GM23248 (cell line): ENCODE measurements at places on chromosomes 11 and 22.

DNA sequence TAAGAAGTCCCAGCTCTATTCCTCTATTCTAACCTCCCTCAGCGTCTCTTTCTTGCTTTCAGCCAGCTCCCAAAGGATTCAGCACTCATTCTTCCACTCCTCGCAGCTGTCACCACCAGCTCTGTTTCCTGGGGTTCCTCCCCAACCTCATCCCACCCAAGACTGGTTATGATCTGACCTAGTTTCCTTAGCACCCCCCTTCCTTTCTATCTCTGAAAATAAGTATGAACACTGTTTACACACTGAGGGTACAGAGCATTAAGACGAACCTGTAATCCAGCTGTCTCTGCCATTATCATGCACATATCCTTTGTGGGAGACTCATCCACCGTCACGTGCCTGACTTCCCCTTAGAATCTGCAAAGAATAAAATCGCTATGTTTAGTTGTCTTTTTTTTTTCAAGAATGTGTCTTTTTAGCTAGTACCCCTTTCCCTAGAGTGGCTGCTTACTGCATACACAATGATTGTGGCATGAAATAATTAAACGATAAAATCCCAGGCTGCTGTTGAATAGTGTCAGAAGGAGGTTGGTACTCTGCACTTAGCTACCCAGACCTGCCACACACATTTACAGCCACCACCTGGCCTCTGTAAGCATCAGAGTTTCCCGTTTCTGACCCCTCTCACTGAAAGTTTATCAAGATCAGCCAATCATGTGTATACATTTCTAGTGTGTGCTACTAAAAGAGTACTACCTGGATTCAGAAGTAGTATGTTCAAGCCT, 26.9 kb upstream of the CSTF3 start:
- no peak for DNase-seq

DNA sequence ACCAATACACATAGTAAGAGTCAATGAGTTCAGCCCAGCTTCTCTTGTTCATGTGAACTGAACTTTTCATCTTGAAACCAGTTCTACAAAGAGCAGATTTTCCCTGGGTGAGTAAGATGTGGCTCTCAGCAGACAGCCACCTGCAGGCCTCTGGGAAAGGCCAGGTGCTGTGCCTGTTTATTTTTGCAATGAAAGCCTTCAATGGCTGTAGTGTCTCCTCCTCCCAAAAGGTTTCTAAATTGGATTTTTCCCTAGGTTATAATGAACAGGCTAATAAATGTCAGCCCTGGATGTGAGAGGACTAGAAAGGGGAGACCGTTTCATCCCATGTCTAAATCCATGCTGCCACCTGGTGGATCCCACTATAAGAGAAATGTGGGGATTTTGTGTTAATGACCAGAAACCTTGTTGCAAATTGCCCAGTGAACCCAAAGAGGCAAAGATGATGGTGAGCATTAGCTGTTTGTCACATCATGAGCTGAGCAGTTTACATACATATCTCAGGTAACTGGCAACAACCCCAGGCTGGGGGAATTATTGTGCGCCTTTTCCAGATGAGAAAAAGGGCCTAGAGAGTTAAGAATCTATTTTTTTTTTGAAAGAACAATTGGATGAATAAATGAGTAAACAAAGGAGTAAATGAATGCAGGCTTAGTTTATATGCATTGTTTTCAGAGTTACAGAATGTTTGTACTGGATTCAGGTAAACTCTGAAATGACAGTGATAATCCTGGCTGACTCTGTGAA, 12.7 kb downstream of the C11orf91 start:
- peak; percentile 86 for DNase-seq

GRCh38 chr11:65417702-65418430, 4.7 kb upstream of the NEAT1 start:
- DNase-seq = peak; percentile 69

DNA sequence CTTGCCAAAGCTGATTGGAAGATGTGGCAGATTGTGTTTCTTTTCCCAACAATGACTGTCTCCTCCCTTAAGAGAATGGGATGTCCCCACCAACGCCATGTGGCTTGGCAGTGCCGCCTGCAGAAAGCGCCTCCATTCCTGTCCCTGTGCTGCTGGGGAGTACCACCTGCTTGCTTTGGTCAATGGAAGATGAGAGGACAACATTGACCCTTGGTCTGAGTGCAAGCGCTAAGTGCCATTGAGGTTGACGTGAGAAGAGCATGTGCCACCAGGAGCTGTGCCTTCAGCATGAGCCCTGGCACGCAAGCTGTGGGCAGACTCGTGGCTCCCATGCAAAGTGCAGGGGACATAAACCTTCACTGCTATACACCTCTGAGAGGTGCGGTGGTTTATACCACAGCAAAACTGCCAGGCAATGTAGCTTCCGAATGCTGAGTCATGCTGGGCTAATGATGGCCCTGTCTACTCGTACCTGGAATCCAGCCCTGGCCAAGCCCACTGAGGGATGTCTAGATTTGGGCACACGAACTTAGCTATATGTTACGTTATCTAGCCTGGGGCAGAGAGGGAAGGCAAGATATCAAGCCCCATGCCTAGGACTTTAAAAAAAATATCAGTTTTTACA, 41.9 kb downstream of the MYEOV start:
- no peak for DNase-seq

DNA sequence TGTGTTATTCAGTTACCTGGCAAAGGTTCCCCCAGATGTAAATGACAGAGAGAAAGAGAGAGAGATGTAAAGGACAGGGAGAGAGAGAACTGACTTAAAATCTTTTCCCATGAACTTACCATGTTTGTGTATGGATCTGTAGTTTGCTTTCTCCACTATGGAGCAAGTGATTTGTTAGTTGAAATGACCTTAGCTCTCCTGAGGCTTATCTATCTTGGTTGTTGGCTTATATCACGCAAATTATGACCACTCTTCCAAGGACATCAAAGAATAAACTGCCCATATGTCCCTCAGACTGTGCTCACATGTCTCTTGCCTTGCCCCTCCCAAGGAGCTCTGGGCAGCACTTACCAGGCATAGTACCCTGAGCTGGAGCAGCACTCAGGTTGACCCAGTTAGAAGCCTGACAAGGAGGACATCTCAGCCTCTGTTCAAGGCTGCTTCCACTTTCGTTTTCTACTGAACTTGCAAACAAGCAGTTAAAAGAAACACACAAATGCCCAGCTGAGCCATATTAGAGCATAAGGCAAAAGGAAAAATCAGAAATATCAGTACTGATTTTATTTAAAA, 95.3 kb upstream of the RCN1 start:
- DNase-seq = peak; percentile 35

- no peak for DNase-seq
Observed at GRCh38 chr11:84234462-84235202, 948.5 kb upstream of the CCDC90B start.

DNA sequence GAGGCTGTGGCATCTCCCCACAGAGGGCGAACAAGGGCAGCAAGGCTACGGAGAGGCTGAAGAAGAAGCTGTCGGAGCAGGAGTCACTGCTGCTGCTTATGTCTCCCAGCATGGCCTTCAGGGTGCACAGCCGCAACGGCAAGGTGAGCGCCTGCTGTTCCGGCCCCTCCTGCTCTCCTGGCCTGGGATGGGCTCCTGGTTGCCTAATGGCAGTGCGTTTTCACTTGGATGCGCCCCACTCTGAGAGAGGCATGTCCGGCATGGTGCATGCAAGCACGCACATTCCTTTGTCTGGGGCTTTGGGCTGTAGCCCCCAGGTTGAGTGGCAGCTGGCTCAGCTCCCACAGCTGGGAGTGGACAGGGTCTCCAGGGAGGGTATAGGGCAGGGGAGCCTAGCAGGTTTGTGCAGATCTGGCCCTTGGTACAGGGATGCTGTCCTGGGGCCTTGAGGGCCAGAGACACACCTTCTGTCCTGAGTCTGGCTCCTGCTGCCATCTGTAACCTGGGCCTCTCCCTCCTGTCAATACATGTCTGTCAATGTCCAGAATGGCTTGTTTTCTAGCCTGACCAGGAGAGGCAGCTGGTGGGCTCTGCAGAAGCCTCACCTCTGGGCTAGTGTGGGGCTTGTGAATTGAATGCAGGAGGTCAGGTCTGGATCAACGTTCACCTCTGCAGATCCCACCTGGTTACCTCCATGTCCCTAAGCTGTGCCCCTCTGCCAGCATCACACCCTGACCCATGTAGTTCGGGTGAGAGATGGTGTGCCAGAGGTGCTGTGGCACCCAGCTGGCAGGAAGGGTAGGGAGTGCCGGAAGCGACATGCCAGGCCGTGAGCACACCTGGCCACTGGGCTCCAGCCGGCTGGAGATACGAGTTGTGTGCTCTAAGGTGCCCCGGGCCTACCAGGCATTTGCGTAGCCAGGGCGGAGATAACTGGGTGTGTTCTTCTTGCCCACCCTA, 107.1 kb downstream of the BCR start:
- DNase-seq = no peak

- no peak for DNase-seq
Observed at GRCh38 chr11:113287801-113288200, 26.6 kb upstream of the TTC12 start.

GRCh38 chr22:41367039-41367679, 14.6 kb upstream of the TEF start:
- DNase-seq = peak; percentile 93
